ENCODE measurements at places on chromosomes 13 and 19.

DNA sequence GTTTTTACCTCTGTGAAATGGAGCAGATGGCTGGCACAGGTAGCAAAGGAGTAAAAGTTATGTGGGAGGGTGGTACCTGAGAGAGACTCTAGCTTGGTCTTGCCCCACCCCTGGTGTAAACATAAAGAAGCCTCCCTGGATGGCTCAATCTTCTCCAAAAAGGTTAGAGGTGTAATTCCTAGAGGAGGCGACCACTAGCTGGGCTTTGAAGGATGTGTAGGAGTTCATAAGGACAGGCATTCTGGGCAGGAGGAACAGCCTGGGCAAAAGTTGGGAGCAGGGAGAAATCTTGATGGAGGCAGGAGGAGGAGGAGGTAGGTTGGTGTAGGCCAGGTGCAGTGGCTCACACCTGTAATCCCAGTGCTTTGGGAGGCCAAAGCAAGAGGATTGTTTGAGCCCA lies 7.8 kb upstream of the ICAM4 start:
- DNase-seq, result no peak

- DNase-seq, result no peak
Measured at GRCh38 chr13:72186730-72187422, 319.9 kb upstream of the DACH1 start.

GRCh38 chr13:50227361-50227760 lies 212.1 kb downstream of the KCNRG start:
- no peak for DNase-seq

DNA sequence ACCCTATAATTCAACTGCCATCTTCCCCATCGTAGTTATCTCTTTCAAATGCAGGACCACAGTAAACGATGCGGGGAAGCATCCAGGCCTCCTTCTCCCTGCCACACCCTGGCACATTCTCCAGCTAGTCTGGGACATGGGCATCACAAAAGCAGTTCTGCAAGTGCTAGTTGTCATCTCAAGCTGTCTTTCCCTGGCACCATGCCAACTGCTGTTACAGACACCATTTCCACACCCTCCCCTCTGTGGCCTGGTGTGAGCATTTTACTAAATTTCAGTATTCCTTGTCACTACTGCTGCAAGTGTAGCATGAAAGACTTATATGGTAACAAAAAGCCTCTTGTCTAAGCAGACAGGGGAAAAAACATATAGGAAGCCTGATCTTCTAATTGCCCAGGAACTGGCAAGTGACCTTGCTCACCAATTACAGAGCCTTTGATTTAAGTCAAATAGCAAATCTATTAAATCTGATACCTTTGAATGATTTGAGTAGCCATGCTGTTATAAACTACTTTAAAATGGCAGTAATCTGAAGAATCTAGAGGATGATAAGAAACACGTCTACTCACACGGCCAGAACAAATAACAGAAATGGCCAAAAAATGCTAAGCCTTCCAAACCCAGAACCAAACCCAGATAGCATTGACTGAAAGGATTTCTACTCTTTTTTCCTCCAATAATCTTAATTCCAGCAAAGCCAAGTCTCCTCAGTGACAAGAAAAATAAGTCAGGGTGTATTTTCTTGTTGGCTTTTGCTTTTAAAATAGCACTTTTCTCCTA lies 179.0 kb downstream of the NUFIP1 start:
- DNase-seq, result no peak

DNA sequence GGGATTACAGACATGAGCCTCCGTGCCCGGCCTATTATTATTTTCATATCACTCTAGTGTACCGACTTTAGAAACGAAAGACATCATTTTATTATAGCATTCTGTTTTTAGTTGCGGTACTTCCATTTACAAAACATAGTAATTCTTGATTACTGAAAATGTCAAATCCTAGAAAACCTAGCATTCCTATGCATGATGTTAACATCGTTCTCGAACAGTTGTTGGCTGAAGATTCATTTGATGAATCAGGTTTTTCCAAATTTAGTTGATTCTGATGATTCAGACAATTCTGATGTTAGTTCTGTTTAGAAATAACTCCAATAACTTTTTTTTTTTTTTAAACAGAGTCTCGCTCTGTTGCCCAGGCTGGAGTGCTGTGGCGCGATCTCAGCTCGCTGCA lies 11.5 kb upstream of the MTRF1 start:
- DNase-seq, result no peak

- DNase-seq, result no peak
Measured at GRCh38 chr13:33352526-33352925, 67.0 kb upstream of the STARD13 start.

- DNase-seq, result no peak
Measured at GRCh38 chr19:41755328-41755913, at the start of gene CEACAM6. Gene CEACAM6 (plus strand): TSS chr19:41755530. CDS start chr19:41755639, 109 bp downstream.

- no peak for DNase-seq
Measured at GRCh38 chr13:69866555-69866954, 241.1 kb upstream of the ATXN8OS start.
